Activated CD4-positive, alpha-beta T cell treated with anti-CD3 and anti-CD28 coated beads, Interleukin-2, Interleukin-6, amounts not matched to agents 100 ng/mL and 50 ng/mL, durations not matched to agents 16 hours and 8 hours (primary cell): ENCODE measurements at places on chromosomes 7 and 10.

GRCh38 chr7:149409895-149410294, 51.0 kb downstream of the ZNF777 start:
- no peak for DNase-seq

DNA sequence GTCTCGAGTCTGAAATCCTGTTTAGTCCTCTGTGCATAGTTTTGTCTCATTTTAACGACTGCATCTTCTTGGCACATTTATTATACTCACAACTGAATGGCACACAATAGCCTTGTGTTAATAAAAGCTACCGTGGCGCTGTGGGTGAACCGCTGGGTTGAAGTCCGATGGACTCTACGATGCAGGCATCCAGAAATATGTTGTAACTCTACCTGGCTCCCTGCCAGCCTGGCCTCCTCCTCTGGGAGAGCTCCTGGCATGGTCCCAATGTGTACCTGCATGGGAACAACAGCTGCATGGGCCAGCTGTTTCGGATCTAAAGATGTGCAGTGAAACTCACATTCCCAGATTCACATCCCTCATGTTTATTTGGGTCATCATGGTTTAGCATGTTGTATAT, 3.7 kb upstream of the DPYSL4 start:
- no peak for DNase-seq

- DNase-seq: no peak
Measured at GRCh38 chr10:88594482-88594881, 7.9 kb downstream of the LIPJ start.

- DNase-seq: no peak
Measured at GRCh38 chr10:86363184-86363832, 3.3 kb downstream of the GRID1 start.

DNA sequence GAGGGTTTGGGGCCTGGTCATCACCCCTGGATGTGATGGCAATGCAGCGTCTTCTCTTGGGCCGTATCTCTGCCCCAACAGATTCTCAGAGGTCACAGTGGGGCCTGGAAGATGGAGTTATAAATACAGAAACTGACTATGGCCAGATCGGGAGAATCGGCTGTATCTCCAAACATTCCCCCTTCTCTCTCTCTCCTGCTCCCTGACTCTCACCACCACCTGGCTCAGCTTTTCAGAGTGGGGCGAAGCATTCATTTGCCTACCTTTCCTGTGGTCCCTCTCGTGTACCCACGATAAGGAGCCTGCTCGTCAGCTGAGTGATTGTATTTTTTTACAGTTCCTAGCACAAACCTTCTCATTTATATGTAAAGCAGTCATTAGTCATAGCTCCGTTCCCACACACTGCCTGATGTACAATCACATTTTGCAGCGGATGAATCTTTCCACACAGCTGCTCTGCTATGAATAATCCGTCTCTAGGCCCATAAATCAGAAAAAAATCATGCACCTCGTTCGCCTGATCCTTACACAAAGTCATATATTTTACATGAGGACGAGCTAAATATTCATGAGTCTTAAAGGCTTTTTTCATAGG, 23.2 kb upstream of the BTRC start:
- no peak for DNase-seq
